ENCODE measurements at places on chromosomes 11 and 22.

GRCh38 chr11:130536106-130537040 lies 87.9 kb downstream of the ADAMTS15 start:
- DNase-seq: no peak

GRCh38 chr11:17538054-17538453 lies 6.2 kb downstream of the USH1C start:
- no peak for DNase-seq

DNA sequence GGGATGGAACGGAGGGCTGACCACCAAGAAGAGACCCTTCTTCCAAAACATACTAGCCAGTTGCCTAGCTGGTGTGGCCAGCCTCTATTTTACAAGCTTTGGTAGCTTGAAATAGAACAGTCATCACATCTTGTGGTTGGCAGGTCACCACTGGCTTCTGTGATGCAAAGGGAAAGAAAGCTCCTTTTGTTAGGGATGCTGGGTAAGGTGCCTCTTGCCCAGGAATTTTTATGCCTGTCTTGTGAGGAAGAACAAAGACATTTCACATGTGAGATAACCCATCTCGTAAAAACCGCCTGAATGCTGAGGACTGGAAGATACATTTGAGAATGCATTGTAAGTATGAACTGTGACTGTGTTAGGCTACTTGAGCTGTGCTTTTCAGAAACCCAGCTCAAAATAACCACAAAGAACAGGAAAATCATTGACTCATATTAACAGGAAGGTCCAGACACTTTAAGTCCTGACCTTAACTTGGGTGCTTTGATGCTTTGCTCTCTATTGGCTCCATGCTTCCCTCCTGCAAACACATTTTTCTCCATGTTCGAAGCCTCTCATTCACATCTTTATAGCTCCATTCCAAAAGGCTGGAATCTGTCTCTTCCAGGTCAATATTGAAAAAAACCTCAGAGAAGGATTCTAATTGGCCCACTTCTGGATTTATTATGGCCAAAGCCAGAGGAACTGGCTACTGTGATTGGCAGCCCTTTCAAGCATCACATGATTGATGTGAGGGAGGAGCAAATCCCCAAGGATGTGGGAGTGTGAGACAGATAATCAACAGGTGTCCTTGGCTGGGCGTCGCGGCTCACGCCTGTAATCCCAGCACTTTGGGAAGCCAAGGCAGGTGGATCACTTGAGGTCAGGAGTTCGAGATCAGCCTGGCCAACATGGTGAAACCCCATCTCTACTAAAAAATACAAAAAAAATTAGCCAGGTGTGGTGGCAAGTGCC lies 53.9 kb downstream of the MICAL2 start:
- DNase-seq: no peak

DNA sequence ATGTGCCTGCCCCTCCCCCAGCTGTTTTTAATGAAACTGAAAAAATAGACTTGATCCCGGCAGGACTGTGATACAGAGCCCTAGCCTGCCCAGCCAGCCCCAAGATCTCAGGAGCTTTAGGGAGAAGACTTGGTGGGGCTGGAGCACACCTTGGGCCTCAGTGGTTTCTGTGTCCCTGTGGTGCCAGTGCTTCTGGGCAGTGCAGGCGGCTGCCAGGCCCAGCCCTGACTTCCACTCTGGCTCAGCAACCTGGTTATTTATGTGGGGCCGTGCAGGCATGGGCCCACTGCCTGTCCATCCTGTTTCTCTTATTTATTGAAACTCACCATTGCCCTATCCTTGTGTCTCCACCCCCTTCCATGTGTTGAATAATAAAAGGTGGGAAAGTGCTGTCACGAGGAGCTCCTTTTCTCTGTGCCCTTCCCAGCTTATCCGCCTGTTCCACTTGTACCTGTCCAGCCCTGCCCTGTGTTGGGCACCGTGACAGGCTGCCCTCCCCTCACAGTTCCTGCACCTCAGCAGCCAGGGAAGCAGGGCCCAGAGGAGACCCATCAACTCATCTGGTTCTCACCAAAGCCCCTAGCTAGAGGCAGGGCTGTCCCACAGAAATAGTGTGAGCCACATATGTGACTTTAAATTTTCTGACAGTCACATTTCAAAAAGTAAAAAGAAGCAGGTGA lies 20.2 kb downstream of the RELT start:
- DNase-seq: no peak

DNA sequence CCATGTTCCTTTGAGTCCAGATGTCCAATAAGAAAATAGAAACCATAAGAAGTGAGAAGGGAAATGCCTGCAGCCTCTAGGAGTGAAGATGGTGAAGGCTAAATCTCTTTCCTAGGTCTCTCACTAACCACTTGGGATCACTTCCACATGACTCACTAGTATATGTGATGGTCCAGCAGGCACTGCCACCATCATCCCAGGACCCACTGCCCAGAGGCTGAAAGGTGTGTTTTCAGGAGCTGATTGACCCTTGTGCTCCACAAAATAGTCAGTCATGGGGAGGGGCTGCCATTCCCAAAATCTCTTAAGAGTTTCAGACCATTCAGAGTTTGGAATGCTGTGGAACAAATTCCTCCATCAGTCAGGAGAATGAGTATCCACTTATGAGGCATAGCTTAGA lies 22.9 kb downstream of the UBASH3B start:
- no peak for DNase-seq

DNA sequence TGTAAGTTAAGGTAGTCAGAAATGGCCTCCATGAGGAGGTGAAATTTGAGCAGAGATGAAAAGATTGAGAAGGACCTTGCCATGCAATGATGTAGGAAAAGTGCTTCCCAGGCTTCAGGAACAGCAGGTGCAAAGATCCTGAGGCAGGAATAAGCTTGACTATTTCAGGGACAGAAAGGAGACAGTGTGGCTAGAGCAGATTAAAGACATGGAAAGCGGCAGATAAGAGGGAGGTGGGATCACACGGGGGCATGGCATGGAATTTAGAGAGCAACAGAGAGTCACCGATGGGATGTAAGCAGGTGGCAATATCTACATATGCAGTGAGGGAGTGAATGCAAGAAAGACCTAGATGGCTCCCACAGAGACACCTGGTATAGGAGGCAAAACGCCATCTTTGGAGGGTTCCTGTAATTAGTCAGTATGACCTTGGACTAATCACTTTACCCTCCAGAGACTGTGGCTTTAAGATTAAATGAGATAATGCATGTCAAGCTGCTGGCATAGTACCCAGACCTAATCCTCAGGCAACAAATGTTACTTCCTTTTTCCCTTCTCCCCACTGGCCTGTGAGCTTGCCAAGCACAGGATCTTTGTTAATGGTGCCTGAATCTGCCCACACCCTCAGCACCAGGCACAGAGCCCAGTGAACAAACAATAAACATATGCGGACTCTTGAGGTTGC lies 24.6 kb upstream of the ACER3 start:
- DNase-seq: no peak

DNA sequence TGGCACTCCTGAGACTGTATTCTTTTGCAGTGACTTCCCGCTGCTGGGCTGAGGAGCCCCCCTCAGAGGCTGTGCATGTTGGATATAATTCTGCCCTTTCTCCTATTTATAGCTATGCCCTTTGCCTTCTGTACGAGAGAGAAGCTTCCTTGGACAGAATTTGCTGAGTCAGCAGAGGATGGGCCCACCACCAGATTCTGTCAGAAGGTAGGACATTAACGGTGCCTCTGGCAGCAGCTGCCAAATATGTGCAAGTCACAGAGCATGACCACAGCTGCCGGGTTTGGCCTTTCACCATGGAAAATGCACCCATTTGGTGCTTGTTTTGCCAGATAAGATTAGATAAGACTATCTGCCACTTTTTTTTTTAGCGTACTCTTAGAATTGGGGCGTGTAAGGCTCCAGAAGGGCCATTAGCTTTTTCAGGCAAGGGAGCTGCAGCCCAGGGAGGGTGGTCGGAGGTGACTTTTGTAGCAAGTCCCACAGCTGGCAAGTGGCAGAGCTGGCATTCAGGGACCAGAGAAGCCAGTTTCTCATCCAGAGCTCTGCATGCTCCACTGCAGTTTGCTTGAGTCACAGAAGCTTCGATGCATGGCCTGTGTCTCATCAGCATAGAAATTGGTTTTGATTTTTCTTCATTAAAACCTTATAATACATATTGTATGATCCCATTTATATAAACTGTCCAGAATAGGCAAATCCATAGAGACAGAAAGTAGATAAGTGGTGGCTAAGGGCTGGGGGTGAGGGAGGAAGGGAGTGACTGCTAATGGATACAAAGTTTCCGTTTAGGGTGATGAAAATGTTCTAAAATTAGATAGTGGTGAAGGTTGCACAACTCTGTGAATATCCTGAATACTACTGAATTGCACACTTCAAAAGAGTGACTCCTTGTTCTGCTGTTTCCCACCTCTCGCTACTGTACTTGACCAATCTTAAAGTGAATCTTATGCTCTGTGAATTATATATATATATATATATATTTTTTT lies 15.8 kb downstream of the UPB1 start:
- no peak for DNase-seq

DNA sequence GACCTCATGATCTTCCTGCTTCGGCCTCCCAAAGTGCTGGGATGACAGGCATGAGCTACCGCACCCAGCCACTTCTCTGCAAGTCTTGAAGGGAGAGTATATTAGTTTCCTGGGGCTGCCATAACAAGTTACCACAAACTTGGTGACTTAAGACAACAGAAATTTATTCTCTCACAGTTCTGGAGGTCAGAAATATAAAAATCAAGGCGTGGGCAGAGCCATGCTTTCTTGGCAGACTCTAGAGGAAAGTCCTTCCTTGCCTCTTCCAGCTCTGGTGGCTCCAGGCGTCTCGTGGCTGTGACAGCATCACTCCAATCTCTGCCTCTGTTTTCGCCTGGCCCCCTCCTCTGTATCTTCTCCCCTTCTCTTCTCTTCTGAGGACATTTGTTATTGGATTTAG lies 110.2 kb upstream of the NAV2 start:
- DNase-seq: no peak
